ENCODE measurements at places on chromosomes 11 and 22. TPM values are rescaled to one million over a fixed set of nuclear protein-coding genes. Genes with fewer than 3 reads are reported as not detected.
A peak's percentile ranks its signal among the peaks of the same experiment; 100 is the strongest.

The CASP5 gene
- not detected for total RNA-seq

GRCh38 chr11:17154409-17155159 lies 53.2 kb downstream of the PIK3C2A start:
- H3K27ac ChIP-seq = peak overlapping the region; percentile 41
- peaks cover 5% of the 10 kb centered on the region for H3K36me3 ChIP-seq
- H3K27me3 ChIP-seq = no peaks in the 10 kb centered on the region
- peaks cover 4% of the 10 kb centered on the region for H3K4me1 ChIP-seq
- no peak for DNase-seq
- H3K4me3 ChIP-seq = no peak overlapping the region

DNA sequence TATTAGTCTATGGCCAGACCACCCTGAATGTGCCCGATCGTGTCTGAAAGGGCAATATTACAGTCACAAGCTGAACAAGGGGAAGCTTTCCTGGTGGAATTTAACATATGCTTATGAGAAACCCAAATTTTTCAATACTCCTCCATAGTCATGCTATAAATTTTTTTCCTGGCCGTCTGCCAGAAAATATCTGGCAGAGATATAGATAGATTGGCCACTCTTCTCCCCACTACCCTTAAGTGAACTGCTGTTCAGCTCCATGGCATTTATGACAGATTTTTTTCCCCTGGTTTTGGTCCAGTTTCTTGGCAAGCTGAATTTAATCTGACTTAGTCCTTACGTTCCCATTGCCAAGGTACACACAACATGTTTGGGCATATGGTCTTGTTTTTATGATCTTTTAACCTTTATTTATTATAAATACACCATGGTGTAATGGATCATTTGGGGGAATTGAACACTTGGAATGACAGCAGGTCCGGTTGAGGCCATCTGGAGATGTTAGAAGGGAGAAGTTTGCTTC lies 328.5 kb downstream of the CNTN5 start:
- no peak overlapping the region for H3K4me3 ChIP-seq
- no peak for DNase-seq
- H3K27ac ChIP-seq = no peak overlapping the region

DNA sequence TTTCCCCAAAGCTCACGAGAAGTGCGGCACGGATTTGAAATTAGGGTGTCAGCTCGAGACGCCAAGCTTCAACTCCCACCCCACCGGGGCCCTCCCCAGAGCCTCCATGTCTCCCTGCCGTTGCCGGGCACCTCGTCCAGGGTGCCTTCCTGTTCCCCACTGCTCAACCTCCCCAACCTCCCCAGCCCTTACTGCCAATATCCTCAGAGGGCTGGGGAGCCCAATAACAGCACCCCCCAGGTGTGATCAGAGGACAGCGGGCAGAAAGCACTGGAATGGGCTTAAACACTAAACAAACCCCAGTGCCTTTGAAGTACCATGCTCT lies 1336.4 kb downstream of the TBC1D22A start:
- H3K27me3 ChIP-seq = no peaks in the 10 kb centered on the region
- no peaks in the 10 kb centered on the region for H3K4me1 ChIP-seq

The NELL1 gene
- total RNA-seq = 0.15 TPM

- H3K36me3 ChIP-seq = no peaks in the 10 kb centered on the region
- no peak for DNase-seq
- H3K4me1 ChIP-seq = no peaks in the 10 kb centered on the region
- no peak overlapping the region for H3K4me3 ChIP-seq
- H3K27me3 ChIP-seq = no peaks in the 10 kb centered on the region
Measured at GRCh38 chr11:62370743-62371440, 33.6 kb downstream of the ASRGL1 start.

DNA sequence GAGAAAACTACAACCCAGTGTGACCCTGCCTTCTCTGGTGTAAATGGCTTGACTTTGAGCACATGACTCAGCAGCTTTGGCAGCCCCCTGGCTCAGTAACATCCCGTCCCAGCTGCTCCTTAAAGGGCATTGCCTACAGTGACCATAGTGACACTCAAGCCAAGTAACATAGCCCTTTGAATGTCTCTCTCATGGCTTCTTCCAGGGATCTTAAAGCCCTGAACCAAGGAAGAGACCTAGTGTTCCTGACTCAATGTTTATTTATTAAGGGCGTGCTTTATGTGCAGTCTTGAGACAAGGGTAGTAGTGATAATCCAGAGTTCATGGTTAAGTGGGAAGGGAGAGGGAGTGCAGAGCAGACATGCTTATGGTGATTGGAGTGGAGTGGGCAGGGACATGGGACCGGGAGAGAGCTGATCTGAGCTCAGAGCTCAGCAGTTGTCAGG lies 125.7 kb downstream of the PARVA start:
- DNase-seq = no peak
- H3K27me3 ChIP-seq = no peaks in the 10 kb centered on the region
- no peak overlapping the region for H3K27ac ChIP-seq
- no peaks in the 10 kb centered on the region for H3K36me3 ChIP-seq

The C11orf54 gene
- total RNA-seq = 29.7 TPM

The HOATZ gene
- not detected for total RNA-seq

GRCh38 chr11:98227278-98227677 lies 793.5 kb upstream of the CNTN5 start:
- H3K4me3 ChIP-seq = no peak overlapping the region
- H3K27me3 ChIP-seq = no peaks in the 10 kb centered on the region
- no peaks in the 10 kb centered on the region for H3K36me3 ChIP-seq
- DNase-seq = no peak

DNA sequence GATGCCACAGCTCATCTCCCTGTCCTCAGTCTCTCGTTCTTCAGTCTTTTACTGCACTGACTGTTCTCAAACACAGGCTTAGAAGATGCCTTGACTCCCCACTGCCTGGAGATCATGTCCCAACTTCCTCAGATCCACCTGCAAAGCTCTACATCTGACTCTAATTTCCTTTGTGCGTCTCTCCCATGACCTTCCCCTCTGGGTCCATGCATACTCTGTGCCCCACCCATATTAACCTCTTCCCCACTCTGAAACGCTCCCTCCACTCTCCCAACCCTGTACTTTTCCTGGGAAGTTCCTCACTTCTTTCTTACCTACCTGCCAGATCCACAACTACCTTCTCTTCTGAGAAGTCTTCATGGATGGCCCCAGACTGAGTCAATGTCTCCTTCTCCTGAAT lies 16.6 kb downstream of the IRAG1 start:
- no peaks in the 10 kb centered on the region for H3K4me1 ChIP-seq
- no peaks in the 10 kb centered on the region for H3K27me3 ChIP-seq
- H3K27ac ChIP-seq = no peak overlapping the region

The SCGB2A2 gene
- total RNA-seq = not detected

- peaks cover 15% of the 10 kb centered on the region for H3K4me1 ChIP-seq
- DNase-seq = no peak
- no peaks in the 10 kb centered on the region for H3K36me3 ChIP-seq
Measured at GRCh38 chr11:68687986-68688385, 3.6 kb downstream of the GAL start.

DNA sequence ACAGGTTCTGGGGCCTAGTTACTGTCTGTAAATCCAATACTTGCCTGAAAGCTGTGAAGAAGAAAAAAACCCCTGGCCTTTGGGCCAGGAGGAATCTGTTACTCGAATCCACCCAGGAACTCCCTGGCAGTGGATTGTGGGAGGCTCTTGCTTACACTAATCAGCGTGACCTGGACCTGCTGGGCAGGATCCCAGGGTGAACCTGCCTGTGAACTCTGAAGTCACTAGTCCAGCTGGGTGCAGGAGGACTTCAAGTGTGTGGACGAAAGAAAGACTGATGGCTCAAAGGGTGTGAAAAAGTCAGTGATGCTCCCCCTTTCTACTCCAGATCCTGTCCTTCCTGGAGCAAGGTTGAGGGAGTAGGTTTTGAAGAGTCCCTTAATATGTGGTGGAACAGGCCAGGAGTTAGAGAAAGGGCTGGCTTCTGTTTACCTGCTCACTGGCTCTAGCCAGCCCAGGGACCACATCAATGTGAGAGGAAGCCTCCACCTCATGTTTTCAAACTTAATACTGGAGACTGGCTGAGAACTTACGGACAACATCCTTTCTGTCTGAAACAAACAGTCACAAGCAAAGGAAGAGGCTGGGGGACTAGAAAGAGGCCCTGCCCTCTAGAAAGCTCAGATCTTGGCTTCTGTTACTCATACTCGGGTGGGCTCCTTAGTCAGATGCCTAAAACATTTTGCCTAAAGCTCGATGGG lies 13.5 kb downstream of the PIK3IP1 start:
- DNase-seq = no peak
- no peak overlapping the region for H3K27ac ChIP-seq
- H3K4me3 ChIP-seq = no peak overlapping the region

- no peaks in the 10 kb centered on the region for H3K36me3 ChIP-seq
- no peaks in the 10 kb centered on the region for H3K27me3 ChIP-seq
- no peak for DNase-seq
- no peak overlapping the region for H3K4me3 ChIP-seq
- no peaks in the 10 kb centered on the region for H3K4me1 ChIP-seq
Measured at GRCh38 chr11:33533386-33534052, 167.1 kb downstream of the C11orf91 start.

DNA sequence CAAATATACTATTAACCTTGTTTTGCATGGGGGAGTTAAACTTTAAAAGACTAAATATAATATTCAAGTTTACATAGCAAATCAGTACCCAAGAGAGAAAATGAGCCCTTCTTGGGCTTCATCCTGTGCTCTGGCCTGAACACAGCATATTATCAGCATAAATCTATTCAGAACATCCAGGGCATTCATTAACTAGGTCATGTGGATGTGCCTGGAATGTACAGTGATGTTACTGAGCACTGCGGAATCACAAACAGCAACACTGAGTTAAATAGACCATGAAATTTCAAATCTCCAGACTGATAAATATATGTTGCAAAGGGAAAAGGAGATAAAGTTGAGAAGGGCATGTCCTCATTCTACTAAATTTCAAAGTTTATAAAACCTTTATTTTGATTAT lies 426.4 kb downstream of the AASDHPPT start:
- no peak overlapping the region for H3K4me3 ChIP-seq
- no peak for DNase-seq
- H3K27ac ChIP-seq = no peak overlapping the region
- no peaks in the 10 kb centered on the region for H3K36me3 ChIP-seq
- H3K4me1 ChIP-seq = no peaks in the 10 kb centered on the region
- H3K27me3 ChIP-seq = no peaks in the 10 kb centered on the region

DNA sequence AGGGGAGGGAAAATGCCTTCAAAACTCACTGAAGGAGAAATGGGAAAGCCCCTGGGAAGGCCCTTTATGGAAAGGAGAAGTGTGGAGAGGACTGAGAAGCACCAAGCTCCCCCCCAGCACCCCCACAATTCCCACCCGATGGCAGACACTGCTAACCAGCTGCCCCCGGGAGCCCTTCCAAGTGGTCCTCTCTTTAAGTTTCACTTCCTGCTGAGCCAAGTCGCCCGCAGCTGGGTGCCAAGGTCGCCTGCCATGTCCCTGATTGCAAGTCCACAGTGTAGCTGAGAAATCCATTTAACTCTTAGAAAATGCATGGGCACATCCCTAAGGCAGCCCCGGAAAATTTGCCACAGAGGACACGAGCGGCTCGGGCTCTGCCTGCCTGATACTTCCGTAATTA lies 68.2 kb downstream of the GALNT18 start:
- DNase-seq = no peak
- no peaks in the 10 kb centered on the region for H3K4me1 ChIP-seq
- no peaks in the 10 kb centered on the region for H3K36me3 ChIP-seq
- no peak overlapping the region for H3K4me3 ChIP-seq
- no peak overlapping the region for H3K27ac ChIP-seq

The SEC14L6 gene
- 2.4 TPM for total RNA-seq

DNA sequence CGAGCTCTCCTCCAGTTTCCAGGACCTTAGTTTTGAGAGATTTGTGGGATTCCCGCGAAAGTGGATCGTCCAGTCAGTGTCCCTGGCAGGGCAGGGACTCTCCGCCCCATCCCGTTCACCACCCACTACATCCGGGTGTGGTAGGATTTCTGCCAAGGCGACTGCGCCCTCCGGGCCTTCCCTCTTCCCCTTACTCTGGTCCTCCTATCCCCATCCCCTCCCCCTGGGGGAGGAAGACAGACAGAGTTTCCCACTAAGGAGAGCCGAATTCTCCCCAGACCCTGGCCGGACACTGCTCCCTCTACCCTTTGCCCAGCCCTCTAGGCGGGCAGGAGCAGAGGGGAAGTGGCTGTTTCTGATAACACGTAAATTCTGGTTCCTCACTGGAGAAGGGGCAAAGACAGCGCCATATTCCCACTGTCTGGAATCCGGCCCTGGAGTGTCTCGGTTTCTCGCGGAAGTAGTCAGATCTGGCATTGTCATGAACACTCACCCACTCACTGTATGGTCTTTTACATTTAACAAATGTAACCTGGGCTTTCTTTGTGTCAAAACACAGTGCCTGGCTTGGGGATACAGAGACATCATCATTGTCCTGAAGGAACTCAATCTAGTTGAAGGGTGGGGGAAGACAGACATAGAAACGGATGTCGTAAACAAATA lies 1.1 kb upstream of the NECTIN1 start:
- H3K4me3 ChIP-seq = peak overlapping the region; percentile 99
- H3K27me3 ChIP-seq = no peaks in the 10 kb centered on the region
- H3K4me1 ChIP-seq = peaks cover 28% of the 10 kb centered on the region
- peak; percentile 59 for DNase-seq

DNA sequence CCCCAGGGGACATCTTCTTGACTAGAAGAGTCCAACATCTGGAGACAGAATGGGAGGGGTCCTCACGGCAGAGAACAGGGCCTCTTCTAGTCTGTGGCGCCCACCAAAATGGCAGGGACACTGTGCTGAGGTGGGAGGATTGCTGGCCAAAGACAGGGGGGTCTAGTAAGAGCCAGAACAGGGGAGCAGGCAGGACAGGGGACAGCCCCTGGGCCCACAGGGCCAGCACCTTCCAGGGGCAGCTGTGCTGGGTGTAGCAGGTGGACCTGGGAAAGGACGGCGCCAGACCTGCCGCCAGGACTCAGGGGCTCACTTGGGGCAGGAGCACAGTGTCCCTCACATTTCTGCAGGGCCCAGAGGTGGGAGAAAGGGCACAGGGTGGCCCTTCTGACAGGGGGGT lies 858 bp upstream of the APOBEC3A start:
- no peak overlapping the region for H3K4me3 ChIP-seq
- H3K36me3 ChIP-seq = no peaks in the 10 kb centered on the region
- DNase-seq = no peak
- H3K4me1 ChIP-seq = no peaks in the 10 kb centered on the region
- H3K27ac ChIP-seq = no peak overlapping the region
- no peaks in the 10 kb centered on the region for H3K27me3 ChIP-seq

All from neural progenitor cell (in vitro differentiated cells).